Smooth muscle cell of trachea (primary cell): ENCODE measurements at places on chromosomes 3 and 15. TPM values are rescaled to one million over a fixed set of nuclear protein-coding genes. Genes with fewer than 3 reads are reported as not detected.

Gene WDR53
- 6.4 and 7.1 TPM in 2 replicates for total RNA-seq

Gene ANKRD34C
- not detected in 2 replicates for total RNA-seq

Gene RHO
- total RNA-seq, result not detected in 2 replicates

Gene GCSAM
- not detected in 2 replicates for total RNA-seq

Gene FBXO40
- under 0.01 TPM in 1 of 2 replicates, not detected in the other for total RNA-seq

Gene ECE2
- total RNA-seq, result under 0.01 TPM in 1 of 2 replicates, not detected in the other

Gene CHRD
- 0.73 and 2.6 TPM in 2 replicates for total RNA-seq

Gene LINGO1
- not detected in 2 replicates for total RNA-seq

Gene C3orf22
- total RNA-seq, result not detected in 2 replicates

Gene ZBTB47
- total RNA-seq, result 24.1 and 59.7 TPM in 2 replicates

Gene PCLAF
- 23.3 and 66.8 TPM in 2 replicates for total RNA-seq

Gene RAD51
- total RNA-seq, result 1.3 and 4.1 TPM in 2 replicates
